GM23248 (cell line): ENCODE measurements at places on chromosomes 5 and 9. TPM values are rescaled to one million over a fixed set of nuclear protein-coding genes. Genes with fewer than 3 reads are reported as not detected.

- DNase-seq: no peak
Measured at GRCh38 chr9:130949188-130950038, 10.4 kb upstream of the FIBCD1 start.

DNA sequence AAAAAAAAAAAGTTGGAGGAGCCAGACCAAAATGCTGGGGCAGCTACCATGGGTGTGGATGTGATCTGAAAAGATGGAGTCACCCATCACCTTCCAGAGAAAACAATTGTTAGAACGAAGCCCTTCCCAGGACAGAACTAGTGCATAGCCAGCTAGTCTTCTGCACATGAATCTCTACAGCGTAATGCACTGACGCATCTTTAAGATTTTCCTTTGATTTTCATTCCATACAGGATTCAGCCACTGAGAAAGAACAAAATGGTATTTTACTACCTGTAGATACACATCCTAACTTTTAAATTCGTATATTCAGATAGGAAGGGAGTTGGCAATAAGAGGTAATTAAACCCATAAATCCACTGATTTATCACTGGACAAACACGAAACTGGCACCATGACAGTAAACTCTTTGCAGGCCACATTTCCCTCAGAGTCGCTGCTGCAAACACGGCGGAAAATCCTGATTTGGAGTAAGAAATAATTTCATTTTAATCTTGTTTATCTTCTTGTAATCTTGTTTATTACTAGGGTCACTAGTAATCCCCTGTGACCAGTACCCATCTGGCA lies 206.6 kb downstream of the SPOCK1 start:
- DNase-seq: no peak

- DNase-seq: peak; percentile 39
Measured at GRCh38 chr9:1051584-1052275, 1.6 kb downstream of the DMRT2 start.

- DNase-seq: peak; percentile 34
Measured at GRCh38 chr5:138466900-138467710, 1.8 kb downstream of the EGR1 start.

DNA sequence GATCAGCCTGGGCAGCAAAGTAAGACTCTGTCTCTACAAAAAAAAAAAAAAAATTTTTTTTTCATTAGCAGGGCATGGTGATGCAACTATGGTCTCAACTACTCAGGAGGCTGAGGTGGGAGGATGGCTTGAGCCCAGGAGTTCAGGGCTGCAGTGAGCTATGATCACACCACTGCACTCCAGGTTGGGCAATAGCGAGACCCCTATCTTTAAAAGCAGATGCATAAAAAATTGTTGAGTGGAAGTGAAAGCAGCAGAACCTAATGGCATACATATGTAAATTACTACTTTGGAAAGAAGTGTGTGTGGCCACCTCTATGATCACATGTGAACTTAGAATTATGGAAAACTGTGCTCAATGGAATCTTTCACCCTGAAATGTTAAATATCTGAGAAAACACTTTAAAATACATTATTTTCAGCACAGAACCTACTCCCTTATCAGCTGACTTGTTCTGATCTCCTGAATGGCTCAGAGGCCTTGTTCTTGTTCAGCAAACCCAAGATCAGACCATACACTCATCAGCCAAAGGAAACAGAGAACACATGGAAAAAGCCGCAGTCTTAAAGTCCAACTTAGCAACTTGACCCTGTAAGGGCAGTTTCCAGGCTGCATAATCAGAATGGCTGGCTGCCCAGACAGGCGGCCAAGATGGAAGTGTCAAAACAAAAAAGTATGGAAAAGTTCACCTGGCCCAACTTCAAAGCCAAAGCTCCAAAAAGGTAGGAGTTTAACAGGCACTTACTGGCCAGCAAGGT lies 56.5 kb downstream of the SIL1 start:
- DNase-seq: peak; percentile 49

- no peak for DNase-seq
Measured at GRCh38 chr5:33891446-33891787, 373 bp downstream of the ADAMTS12 start.

TSC1 gene
- polyA plus RNA-seq: 18.8 and 19.6 TPM in 2 replicates
